Psoas muscle (tissue), 8 donors: ENCODE measurements at places on chromosomes 16 and 17. TPM values are rescaled to one million over a fixed set of nuclear protein-coding genes. Genes with fewer than 3 reads are reported as not detected.

The CEP295NL gene
- 0.48 TPM for total RNA-seq

DNA sequence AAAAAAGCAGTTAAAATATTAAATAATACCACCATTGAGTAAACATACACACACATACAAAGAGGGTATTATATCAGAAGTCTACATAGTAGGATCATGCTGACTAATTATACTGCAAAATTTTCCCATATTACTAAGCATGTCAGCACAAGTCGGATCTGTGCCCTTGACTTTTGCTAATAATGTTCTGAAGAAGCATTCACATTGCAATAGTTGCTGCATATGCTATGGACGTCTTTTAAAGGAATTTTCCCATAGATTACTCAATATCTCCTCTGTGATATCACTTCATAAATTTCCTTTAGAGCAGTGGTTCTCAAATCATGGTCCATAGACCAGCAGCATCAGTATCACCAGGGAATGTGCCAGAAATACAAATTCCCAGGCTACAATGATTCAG, 110.9 kb upstream of the NUDT7 start:
- H3K27ac ChIP-seq: no peak overlapping the region
- no peaks in the 10 kb centered on the region for H3K27me3 ChIP-seq
- H3K36me3 ChIP-seq: no peaks in the 10 kb centered on the region
- no peaks in the 10 kb centered on the region for H3K4me1 ChIP-seq
- no peak for DNase-seq

DNA sequence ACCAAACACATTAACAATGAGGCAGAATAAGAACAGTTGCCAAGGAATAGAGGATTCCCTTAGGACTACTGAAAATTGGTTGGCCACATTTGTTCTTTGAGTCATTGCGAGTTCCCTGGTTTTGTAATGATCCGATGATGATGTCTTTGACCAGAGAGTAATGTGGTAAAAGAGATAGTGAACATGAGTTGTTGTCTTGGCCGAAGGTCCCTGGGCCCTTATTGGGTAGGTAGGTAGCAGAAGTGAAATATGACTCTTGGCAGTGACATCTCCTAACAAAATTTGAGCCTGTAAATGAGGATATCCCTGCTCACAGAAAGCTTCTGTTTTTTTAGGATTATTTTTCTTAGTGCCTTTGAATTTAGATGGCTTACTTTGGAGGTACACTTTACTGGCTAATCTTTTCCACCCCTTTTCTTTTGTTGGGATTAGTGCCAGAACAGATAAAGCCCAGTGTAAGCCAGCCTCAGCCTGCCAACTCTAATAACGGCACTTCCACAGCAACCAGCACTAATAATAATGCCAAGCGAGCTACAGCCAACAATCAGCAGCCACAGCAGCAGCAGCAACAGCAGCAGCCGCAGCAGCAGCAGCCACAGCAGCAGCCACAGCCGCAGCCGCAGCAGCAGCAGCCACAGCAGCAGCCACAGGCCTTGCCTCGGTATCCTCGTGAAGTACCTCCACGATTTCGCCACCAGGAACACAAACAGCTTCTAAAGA, 47.2 kb downstream of the TNRC6A start:
- no peaks in the 10 kb centered on the region for H3K27me3 ChIP-seq
- peaks cover 41% of the 10 kb centered on the region for H3K4me1 ChIP-seq
- H3K4me3 ChIP-seq: no peak overlapping the region
- H3K36me3 ChIP-seq: peaks cover 8% of the 10 kb centered on the region
- DNase-seq: peak; percentile 65
- H3K27ac ChIP-seq: peak overlapping the region; percentile 70

The KLHL10 gene
- total RNA-seq: not detected

DNA sequence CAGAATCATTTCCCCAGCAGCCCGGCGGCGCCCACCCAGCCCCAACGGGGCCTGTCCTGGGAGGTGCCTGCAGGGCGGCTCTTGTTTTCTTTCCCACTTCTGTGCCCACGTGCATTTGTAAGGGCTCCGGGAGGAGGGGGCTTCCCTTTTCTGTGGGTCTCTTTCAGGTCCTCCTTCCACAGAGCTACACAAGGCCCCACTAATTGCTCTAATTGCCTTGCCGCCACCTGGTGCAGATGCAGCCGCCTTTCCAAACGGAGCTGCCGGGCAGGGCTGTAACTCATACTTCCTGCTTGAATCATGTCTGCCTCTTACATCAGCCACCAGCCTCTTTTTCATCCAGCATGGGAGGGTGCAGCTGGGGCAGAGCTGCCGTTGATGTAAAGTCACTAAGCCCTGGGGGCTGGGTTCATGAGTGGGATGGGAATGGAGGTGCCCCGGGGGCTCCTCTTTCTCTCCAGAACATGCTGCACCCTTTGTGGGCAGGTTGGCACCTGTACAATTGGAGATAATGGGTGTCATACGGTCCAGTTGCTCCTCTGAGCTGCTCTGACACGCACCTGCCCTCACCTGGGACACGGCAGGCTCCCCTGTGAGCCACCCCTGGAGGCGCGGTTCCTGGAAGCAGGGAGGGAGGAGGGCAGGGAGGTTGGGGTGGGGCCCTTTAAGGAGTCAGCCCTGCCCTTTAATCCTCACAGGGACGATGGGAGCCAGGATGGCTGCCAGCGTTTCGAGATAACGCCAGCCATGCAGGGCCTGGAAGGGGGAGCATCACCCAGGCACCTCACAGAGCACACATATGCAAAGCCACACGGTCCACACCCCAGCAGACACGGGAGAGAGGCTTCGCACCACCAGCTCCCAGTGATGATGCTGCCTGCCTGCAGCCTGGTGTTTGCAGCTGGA, 41.1 kb upstream of the KLHDC4 start:
- no peak for DNase-seq
- H3K4me3 ChIP-seq: no peak overlapping the region
- H3K4me1 ChIP-seq: no peaks in the 10 kb centered on the region
- no peaks in the 10 kb centered on the region for H3K36me3 ChIP-seq

The CHRNE gene
- total RNA-seq: 0.34 TPM

- DNase-seq: no peak
- H3K4me1 ChIP-seq: peaks cover 17% of the 10 kb centered on the region
- H3K36me3 ChIP-seq: no peaks in the 10 kb centered on the region
- no peak overlapping the region for H3K27ac ChIP-seq
- no peaks in the 10 kb centered on the region for H3K27me3 ChIP-seq
- no peak overlapping the region for H3K4me3 ChIP-seq
Measured at GRCh38 chr16:49635009-49635350, 220.9 kb downstream of the ZNF423 start.
